A549 treated with dexamethasone at 1 μM for 4 hours (cell line): ENCODE measurements at places on chromosomes 16 and 17. TPM values are rescaled to one million over a fixed set of nuclear protein-coding genes. Genes with fewer than 3 reads are reported as not detected.

PRCD gene
- total RNA-seq, result not detected in 5 replicates

ZSCAN10 gene
- total RNA-seq, result 0.06 TPM in 1 of 5 replicates, not detected in the others

ABCC12 gene
- total RNA-seq, result 0.02 to 0.06 TPM (median 0.05 TPM) in 3 of 5 replicates, not detected in the others

SEPTIN1 gene
- total RNA-seq, result 0.87 to 2.8 TPM (median 2.3 TPM) in 5 replicates

CTRB1 gene
- 0.18 TPM in 1 of 5 replicates, not detected in the others for total RNA-seq

TNS4 gene
- 194 to 318 TPM (median 270 TPM) in 5 replicates for total RNA-seq

GAS2L2 gene
- total RNA-seq, result 0.11 to 0.14 TPM (median 0.12 TPM) in 4 of 5 replicates, not detected in the other

ADAP2 gene
- total RNA-seq, result 2.8 to 3.6 TPM (median 3.5 TPM) in 5 replicates

CACNG5 gene
- 0.11 TPM in 1 of 5 replicates, not detected in the others for total RNA-seq

SMIM36 gene
- not detected in 5 replicates for total RNA-seq

DHRS7C gene
- not detected in 5 replicates for total RNA-seq

AXIN1 gene
- 25.9 to 34.1 TPM (median 33.5 TPM) in 5 replicates for total RNA-seq

ATP2C2 gene
- 0.09 to 0.18 TPM (median 0.11 TPM) in 5 replicates for total RNA-seq

TLCD1 gene
- 27.5 to 45.5 TPM (median 40.7 TPM) in 5 replicates for total RNA-seq

TSPAN10 gene
- total RNA-seq, result 4.0 to 5.5 TPM (median 4.3 TPM) in 5 replicates

TRAPPC1 gene
- total RNA-seq, result 295 to 368 TPM (median 319 TPM) in 5 replicates

MT1A gene
- 25.2 to 38.3 TPM (median 30.3 TPM) in 5 replicates for total RNA-seq

SULT1A1 gene
- total RNA-seq, result 5.1 to 6.0 TPM (median 5.4 TPM) in 5 replicates

TMEM92 gene
- 14.9 to 17.9 TPM (median 16.1 TPM) in 5 replicates for total RNA-seq

HEATR9 gene
- total RNA-seq, result not detected in 5 replicates

RFWD3 gene
- total RNA-seq, result 32.9 to 43.7 TPM (median 39.7 TPM) in 5 replicates

ZNF18 gene
- total RNA-seq, result 5.2 to 6.7 TPM (median 5.8 TPM) in 5 replicates

ZFHX3 gene
- 9.2 to 19.6 TPM (median 16.7 TPM) in 5 replicates for total RNA-seq

LRRC46 gene
- 3.3 to 4.8 TPM (median 3.9 TPM) in 5 replicates for total RNA-seq

AURKB gene
- total RNA-seq, result 134 to 149 TPM (median 142 TPM) in 5 replicates

SLC47A2 gene
- total RNA-seq, result 0.04 to 0.13 TPM (median 0.07 TPM) in 5 replicates

RNF213 gene
- total RNA-seq, result 45.2 to 70.2 TPM (median 64.5 TPM) in 5 replicates

TMC6 gene
- 6.9 to 11.5 TPM (median 10.3 TPM) in 5 replicates for total RNA-seq

WNT9B gene
- total RNA-seq, result 0.05 to 0.06 TPM in 2 of 5 replicates, not detected in the others

ASGR1 gene
- 0.42 to 0.98 TPM (median 0.77 TPM) in 5 replicates for total RNA-seq

KRTAP1-1 gene
- not detected in 5 replicates for total RNA-seq

SSTR5 gene
- 0.30 to 0.64 TPM (median 0.54 TPM) in 5 replicates for total RNA-seq

KLHDC4 gene
- total RNA-seq, result 40.1 to 54.0 TPM (median 50.9 TPM) in 5 replicates

RPGRIP1L gene
- 9.8 to 12.6 TPM (median 10.8 TPM) in 5 replicates for total RNA-seq

TBC1D3I gene
- total RNA-seq, result 0.06 to 0.27 TPM (median 0.23 TPM) in 4 of 5 replicates, not detected in the other

ACSM3 gene
- 3.4 to 6.0 TPM (median 4.7 TPM) in 5 replicates for total RNA-seq

CMTM1 gene
- total RNA-seq, result 0.76 to 2.1 TPM (median 1.4 TPM) in 5 replicates

HIC1 gene
- total RNA-seq, result 0.56 to 1.8 TPM (median 1.5 TPM) in 5 replicates

CDC42EP4 gene
- 52.3 to 69.9 TPM (median 68.9 TPM) in 5 replicates for total RNA-seq

PMFBP1 gene
- 0.03 to 0.26 TPM (median 0.11 TPM) in 5 replicates for total RNA-seq

KRT28 gene
- total RNA-seq, result not detected in 5 replicates

SLC22A31 gene
- 0.98 to 1.4 TPM (median 1.2 TPM) in 5 replicates for total RNA-seq

CACNG3 gene
- not detected in 5 replicates for total RNA-seq

CACNG1 gene
- 0.07 to 0.11 TPM (median 0.11 TPM) in 3 of 5 replicates, not detected in the others for total RNA-seq

HS3ST3A1 gene
- total RNA-seq, result 0.47 to 0.70 TPM (median 0.66 TPM) in 5 replicates

TM4SF5 gene
- 0.34 to 1.2 TPM (median 0.66 TPM) in 5 replicates for total RNA-seq

EPN2 gene
- 45.8 to 77.8 TPM (median 66.7 TPM) in 5 replicates for total RNA-seq

EXOC3L1 gene
- total RNA-seq, result 0.05 to 0.21 TPM (median 0.06 TPM) in 5 replicates

SLC38A8 gene
- total RNA-seq, result not detected in 5 replicates

BMERB1 gene
- 74.5 to 87.6 TPM (median 79.9 TPM) in 5 replicates for total RNA-seq

ZG16 gene
- not detected in 5 replicates for total RNA-seq
